ENCODE measurements at places on chromosomes 4 and X.

- DNase-seq: no peak
Observed at GRCh38 chrX:27660878-27661277, 70.7 kb downstream of the DCAF8L2 start.

GRCh38 chr4:2320746-2321145, 58.8 kb upstream of the MXD4 start:
- DNase-seq: no peak

DNA sequence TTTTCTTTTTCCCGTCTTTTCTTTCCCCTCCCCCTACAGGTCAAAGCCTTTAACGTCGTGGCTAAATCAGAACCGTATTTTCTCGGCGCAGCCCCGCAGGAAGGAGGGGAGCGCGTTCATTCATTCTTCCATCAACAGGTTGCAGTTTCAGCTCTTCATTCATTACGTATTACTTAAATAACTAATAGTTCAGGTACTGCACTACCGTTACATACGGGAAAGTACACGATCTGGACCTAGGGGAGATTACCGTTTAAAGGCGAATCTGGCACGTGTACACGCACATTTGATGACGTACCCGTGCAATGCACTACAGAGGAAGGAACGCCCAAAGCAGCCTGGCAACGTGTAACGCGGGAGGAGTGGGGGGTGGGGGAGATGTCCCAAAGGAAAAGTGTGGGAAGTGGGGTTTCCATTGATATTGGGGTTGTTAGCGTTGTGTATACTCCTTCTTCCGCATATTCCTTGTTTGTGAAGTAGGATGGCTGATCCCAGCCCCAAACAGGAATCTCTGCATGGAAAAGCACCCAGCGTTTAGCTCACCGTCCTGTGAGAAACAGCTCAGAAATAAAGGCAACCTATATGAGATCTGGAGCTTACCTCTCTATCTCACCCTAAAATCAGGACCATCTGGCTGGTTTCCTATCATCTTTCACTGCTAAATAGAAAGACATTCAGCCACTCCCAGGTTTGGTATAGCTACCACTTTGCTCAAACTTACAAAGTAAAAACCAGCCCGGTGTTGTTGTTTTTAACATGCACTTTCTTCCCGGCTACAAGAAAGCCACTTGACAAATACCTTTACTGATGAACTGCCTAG, 585 bp upstream of the SEC24D start:
- DNase-seq: no peak

DNA sequence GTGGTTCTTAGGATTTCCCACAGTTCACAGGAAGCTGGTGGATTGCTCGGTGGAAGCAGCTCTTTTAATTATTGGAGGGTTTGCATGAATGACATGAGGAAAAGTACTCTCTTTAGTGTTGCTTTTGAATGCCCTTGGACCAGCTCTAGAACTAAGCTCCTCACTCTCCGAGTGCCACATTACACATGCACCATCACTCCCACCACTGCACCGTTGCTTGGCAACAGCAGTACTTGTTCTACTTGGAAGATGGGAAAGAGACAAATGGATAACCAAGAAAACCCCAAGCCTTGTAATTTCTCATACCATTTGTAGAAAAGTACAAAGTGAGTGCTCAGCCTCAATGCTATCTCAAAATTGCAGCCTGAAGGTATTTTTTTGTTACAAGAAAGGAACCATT, 620.2 kb upstream of the BOD1L1 start:
- DNase-seq: no peak

DNA sequence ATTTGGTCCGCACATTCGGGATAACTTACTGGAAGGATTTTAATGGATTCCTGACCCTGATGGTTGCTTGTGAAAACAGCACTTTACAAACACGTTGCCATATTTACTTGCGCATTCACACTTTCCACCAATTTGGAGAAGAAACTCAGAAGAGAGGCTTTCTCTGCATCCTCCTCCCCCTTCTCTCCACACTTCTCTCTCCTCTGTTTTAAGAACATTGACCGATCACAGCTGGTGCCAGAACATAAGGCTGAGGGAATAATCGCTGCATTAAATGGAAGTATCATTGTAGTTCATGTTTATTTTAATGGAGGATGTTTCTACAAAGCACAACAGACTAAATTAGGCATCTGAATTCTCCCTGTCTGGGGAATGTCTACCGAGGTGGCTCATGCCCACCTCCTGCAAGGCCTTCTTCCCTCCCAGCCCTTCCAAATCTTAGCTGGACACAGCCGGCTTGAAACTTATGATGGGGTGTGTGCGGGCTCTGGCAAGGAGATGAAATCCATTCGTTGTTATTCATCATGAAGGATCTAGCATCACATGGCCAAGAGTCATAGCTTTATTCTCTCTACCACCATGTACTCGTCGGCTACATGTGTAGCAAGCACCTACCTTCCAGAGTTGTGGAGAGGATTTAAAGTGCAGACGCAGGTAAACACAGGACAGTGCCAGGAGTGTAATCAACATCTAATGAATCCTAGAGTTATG, 204.1 kb downstream of the LDB2 start:
- no peak for DNase-seq

DNA sequence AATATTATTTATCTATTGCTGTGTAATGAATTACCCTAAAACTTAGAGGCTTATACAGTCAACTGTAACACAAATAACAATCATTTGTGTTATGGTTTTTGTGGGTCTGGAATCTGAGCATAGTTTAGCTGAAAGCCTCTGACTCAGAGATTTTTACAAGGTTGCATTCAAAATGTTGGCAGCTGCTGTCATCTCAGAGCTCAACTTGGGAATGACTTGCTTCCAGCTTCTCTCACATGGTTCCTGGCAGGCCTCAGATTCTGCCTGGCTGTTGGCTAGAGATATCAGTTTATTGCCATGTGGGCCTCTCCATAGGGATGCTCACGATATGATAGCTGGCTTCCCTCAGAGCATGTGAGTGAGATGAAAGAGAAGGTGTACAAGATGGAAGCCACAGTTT, 70.2 kb upstream of the BRWD3 start:
- DNase-seq: no peak

- DNase-seq: no peak
Observed at GRCh38 chrX:86066998-86067397, 19.6 kb upstream of the CHM start.

DNA sequence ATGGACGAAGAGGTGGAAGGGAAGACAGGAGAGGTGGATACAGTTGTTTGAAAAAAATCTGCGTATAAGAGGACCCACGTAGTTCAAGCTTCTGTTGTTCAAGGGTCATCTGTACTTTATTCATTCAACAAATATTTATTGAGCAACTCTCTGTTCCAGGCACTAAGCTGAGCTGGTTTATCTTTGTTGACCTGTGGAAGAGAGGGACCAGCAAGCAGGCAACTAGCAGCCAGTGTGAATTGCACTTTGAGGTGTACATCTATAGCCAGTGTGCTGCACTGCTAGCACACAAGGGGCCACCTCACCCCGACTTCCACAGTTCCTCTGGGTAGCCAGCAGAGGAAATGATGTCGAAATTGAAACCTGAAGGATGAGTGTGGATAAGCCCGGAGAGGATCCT, 191.4 kb downstream of the SOWAHB start:
- DNase-seq: no peak

DNA sequence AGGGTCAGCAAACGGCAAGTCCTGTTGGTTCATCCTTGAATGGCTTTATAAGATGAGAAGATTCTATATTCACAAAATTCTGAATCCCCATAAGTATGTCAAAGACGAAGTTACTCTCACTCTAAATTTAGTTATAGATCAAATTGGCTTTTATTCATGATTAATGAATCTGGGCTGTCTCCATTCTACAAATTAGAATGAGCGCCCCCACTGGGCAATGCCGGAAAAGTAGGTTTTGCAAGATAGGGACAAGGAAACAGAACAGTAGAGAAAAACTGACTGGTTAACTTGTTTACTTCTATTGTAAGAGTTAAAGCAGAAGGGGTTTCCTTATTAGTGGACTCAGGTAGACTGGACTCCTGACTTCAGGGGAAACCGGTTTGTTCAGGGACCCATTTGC, 100.3 kb downstream of the F11 start:
- DNase-seq: no peak

GRCh38 chr4:159787901-159788300, 685.0 kb downstream of the RAPGEF2 start:
- no peak for DNase-seq

DNA sequence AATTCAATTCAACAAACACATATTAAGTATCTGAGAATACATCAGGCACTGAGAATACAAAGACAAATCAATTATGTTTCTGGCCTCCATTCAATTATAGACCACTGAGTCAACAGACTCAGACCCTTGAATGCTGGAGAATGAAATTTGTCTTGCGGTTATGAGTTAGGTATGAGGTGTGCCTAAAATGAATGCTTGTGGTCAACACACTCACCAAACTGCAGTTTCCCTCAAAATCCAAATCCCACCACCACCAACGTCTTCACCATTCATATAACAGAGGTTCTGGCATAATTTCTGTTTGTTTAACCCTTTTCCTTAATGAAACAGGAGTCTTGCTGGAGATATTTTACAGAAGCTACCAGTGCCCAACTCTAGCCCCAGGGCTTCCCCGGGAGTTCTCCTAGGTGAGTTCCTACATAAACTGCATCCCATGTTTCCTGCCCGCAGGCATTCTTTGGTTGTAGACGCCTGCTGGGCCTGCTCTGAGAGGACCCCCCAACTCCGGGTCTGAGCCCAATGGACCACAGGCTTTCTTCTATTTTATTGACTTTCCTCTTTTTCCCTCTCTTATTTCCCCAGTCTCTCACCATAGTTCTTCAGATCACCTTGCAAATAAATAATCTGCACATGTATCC, 119.2 kb downstream of the DDX53 start:
- no peak for DNase-seq

DNA sequence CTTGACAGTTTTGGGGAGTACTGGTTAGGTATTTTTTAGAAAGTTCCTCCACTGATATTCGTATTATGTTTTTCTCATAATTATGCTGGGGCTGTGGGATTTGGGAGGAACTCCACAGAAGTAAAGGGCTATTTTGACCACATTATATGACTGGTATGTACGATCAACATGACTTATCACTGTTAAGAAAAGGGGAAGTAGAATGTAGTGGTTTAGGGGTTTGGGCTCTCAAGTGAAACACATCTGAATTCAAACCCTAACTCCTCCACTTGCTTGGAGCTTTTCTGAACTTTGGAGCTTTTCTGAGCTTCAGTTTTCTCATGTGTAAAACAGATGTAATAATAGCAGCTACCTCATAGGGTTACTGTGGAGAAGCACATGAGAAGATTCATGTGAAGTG, 96.4 kb upstream of the C1GALT1C1 start:
- DNase-seq: no peak

DNA sequence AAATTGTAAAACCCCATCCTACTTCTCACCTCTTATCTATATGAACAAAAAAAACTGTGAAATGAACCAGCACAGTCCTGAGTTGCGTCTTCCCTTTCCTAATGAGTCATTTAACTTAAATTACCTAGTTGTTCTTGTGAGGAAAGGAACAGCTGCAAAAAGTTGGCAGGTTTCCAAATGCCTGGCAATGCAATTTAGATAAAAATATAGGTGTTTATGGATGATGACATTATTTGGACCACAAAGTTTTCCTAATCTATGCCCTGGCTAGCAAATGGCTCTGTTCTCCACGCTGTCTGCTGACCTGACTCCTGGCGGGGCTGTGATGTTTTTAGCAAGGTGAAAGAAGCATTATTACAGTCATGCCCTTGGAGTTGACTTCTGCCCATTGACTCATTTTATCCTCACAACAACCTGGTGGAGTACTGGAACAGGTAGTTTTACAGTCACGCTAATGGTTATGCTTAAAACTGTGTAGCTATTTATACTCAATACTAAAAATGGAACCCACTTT, 29.8 kb upstream of the RELL1 start:
- no peak for DNase-seq

DNA sequence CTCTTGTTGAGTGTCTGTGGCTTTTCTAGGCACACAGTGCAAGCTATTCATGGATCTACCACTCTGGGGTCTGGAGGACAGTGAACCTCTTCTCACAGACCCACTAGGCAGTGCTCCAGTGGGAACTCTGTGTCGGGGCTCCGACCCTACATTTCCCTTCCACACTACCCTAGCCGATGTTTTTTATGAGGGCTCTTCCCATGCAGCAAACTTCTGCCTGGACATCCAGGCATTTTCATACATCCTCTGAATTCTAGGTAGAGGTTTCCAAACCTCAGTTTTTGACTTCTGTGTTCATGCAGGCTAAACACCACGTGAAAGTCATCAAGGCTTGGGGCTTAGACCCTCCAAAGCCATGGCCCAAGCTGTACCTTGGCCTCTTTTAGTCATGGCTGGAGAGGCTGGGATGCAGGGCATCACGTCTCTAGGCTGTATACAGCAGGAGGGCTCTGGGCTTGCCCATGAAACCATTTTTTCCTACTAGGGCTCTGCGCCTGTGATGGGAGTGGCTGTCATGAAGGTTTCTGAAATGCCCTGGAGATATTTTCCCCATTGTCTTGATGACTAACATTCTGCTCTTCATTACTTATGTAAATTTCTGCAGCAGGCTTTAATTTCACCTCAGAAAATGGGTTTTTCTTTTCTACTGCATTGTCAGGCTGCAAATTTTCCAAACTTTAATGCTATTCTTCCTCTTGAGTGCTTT, 249.8 kb upstream of the CPEB2 start:
- DNase-seq: no peak

GRCh38 chr4:61246034-61246433, 45.9 kb downstream of the ADGRL3 start:
- no peak for DNase-seq

DNA sequence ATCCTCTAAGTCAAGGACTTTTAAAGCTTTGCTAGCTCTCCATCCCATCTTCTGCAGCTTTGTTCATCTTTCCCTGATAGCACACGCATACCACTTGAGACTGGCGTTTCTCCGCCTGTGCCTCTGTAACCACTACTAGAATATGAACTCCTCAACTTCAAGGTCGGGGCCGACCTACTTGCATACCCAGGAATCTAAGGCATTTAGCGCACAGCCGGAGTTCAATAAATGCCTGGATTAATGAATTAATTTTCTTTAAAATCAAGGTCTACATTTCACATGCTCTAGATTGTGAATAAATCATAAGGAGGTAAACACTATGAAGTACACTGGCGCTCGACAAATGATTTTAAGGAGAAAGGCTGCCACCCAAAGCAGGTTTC, 89.3 kb downstream of the HNRNPD start:
- no peak for DNase-seq
